Activated CD8-positive, alpha-beta memory T cell treated with anti-CD3 and anti-CD28 coated beads, Interleukin-2, amount 50 U/mL, for 4 hours (primary cell): ENCODE measurements at places on chromosomes 13 and 19.
A peak's percentile ranks its signal among the peaks of the same experiment; 100 is the strongest.

GRCh38 chr13:35597451-35597850 is 121.0 kb upstream of the MAB21L1 start:
- no peak for DNase-seq

DNA sequence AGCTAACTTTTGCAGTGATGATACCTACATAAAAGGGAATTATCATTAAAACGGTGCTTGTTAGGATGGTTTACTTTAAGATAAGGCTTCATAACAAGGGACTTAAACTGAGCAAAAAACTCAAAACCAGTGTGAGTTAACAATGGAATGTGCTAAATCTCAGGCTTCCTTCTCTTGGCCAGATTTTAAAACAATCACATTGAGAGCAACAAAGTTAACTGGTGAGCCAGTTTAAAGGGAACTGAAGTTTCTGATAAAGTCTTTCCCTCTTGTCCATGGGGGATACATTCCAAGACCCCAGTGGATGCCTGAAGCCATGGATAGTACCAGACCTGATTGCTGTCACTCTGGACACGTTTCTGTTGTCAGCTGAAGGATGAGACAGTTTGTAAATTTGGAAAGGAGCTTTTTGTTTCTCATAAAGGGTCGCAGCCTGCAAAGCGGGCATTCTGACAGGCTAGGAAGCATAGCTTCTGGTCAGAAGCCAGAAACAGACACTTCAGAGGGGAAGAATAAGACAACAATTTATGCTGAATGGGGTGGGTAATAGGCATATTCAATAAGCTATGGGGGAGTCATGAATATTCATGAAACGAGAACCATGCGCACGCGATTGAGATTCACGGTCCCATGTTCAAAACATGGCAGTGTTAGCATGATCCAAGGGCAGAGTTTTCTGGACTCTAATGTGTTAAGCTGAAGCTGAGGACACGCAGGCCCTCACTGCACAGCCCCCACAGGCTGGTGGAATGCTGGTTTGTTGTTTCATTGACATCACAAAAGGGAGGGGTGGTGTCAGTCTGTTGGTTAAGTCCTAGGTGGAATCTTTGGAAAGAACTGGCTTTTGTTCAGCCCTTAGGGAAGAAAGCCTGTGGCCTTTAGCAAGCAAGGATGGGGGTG is 150.6 kb upstream of the RNF113B start:
- no peak for DNase-seq

GRCh38 chr13:100560498-100561157 is 28.0 kb downstream of the GGACT start:
- no peak for DNase-seq

DNA sequence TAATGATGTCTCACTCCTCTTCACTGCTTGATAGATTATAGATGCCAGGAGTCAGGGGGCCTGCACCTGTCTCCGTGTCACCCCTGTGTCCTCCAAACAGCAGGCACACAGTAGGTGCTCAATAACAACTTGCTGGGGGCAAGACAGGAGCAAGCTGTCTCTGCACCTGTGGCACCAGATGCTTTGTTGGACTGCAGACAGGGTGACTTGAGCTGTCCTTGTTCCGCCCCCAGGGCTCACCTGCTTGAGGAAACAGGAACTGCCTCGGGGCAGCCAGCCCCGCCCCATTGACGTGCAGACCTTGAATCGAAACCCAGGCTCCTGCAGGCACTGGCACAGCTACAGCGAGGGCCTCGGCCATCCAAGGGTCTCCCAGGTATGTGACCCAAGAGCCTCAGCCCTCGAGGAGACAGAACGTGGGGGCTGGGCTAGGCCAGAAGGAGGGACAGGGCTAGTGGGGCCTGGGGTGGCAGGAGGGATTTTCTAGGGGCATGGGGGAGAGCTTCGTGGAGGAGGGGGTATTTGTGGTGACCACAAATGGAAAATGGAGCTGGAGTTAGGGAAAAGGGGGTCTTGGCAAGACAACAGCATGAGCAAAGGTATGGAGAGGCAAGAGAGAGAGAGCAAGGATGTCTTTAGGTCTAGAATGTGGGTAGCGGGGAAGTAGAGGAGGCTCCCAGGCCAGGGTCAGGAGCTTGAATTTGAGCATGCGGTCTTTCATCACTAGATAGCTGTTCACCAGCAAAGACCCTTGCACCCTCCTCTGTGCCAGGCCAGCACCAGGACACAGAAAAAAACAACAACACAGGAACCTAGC is at the start of gene HSH2D:
HSH2D (plus strand) TSS at position 287 of the 817 bp plus-strand sequence. CDS start 5,066 bp downstream, outside the sequence.
- DNase-seq, result peak; percentile 77

GRCh38 chr19:17687857-17688784 is at the start of gene UNC13A:
Gene UNC13A, minus strand, starts transcription at chr19:17688354. Its CDS starts 155 bp downstream, at chr19:17688199.
- DNase-seq, result peak; percentile 38

GRCh38 chr19:6718741-6719539 is 1.5 kb downstream of the C3 start:
- no peak for DNase-seq

DNA sequence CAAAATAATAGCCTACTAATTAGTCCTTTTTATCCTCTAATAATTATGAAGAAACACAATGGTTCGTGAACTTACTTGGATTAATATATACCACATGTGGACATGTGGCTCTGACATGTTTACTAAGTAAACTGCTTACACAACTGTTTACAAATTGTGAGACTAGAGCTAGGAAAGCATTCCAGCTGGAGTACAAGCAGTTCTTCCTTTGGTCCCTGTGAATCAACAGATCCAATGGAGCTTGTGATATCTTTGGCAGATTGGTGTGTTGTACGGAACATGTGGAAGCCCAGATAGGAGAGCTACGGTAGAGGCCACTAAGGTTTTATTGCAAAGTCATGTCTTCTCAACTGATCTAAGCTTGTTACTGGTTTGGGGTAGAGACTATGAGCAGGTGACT is 145.5 kb upstream of the SPRY2 start:
- no peak for DNase-seq

DNA sequence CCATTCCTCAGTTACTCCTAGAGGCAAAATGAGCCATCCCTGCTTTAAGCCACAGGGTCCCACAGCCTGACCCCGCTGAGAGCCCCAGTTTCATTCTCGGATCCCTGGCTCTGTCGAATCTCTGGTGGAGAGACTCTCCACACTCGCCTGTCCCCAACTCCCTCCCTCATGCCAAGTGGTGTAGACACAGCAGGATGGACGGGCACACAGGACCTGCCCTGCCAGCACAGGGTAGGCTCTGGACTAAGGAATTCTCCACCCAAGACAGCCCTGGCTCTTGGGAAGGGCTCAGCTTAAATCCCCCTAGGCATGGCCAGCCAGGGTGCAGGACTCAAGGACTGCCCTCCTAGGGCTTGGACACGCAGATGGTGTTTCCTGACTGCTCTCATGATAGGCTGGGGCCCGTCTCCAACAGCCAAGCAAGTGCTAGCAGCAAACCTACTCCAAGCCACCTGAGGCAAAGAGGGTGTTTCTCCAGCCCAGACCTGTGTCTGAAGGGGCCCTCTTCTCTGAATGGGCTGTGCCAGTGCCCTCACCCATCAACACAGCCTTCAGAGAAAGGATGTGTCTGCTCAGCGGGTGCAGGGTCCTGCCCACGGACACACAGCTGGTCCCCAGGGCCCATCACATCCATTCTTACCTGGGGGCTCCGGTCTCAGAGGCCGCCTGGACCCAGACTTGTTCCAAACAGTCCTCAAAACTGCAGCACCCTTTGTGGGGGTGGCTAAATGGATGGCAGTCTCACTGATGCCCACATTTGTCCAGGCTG is 65.3 kb downstream of the PEPD start:
- peak; percentile 3 for DNase-seq

- no peak for DNase-seq
These were observed 23.3 kb downstream of the COMMD6 start for GRCh38 chr13:75514080-75514995.

DNA sequence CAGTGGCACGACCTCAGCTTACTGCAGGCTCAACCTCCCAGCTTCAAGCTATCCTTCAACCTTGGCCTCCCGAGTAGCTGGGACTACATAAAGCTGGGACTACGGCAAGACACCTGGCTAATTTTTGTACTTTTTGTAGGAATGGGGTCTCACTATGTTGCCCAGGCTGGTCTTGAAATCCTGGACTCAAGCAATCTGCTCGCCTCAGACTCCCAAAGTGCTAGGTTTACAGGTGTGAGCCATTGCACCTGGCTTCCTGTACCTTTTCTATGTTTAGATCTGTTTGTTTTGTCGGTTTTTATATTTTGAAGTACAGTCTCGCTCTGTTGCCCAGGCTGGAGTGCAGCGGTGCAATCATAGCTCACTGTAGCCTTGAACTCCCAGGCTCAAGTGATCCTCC is 17.5 kb upstream of the TICAM1 start:
- DNase-seq, result no peak

DNA sequence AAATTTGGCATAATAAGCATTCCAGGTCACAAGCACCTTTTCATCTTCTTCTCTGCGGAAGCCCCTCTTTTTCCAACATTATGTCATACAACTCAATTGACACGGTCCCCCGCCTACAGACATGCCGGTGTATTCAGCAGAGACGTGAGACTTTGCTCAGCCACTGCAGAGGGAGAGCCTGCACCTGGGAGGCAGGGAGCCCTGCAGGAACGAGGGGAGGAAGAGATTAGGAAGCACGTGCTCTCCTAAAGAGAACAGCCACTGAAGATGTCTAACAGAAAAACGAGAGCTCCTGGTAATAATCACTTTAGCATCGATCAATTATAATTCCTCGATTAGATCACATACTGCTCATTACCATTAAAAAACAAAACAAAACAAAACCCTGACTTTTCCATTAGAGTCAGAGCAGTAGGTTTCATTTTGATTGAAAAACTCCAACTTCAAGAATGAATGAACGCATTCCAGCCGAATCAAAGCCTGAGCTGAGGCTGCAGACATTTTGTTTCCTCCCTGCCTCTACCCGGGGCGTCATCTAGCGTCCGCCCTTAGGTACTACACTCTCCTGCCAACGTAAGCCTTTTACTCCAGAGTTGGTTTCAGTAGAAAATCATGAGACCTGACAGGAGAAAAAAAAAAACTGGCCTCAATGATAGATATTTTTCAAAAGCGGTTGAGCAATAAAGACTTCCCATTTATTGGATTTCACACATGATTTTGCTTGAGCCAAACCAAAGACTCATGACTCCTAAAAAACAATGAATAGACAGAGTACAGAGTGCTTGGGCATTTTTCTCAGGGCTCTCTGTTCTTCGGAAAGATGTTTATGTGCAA is 194.5 kb downstream of the KATNAL1 start:
- peak; percentile 80 for DNase-seq

- no peak for DNase-seq
These were observed 200.3 kb downstream of the LMO7 start for GRCh38 chr13:75836441-75836840.

DNA sequence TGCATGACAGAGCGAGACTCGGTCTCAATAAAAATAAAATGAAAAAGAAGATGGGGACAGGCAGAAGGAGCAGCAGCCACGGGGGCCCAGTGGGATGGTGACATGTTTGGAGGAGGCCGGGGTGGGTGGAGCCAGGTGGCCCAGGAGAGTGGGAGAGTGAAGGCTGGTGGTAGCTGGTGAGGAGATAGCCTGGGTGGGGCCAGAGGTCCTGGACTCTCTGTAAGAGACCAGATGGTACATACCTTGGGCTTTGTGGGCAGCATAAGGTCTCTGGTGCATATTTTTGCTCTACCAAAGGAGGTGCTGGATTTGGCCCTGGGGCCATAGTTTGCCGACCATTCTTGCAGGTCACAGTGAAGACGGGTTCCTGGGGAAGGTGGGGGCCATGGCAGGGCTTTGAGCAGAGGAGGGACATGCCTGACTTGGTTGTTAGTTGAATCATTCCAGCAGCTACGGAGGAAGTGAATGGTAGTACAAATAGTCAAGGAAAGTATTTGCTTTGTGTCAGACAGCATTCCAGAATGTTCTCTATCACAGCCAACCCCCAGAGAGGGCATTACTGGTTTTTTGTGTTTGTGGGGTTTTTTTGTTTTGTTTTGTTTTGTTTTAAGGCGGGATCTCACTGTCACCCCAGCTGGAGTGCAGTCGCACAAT is 69.1 kb downstream of the ARHGEF18 start:
- DNase-seq, result no peak

- DNase-seq, result no peak
These were observed 184.4 kb downstream of the TSHZ3 start for GRCh38 chr19:31164791-31165251.

- no peak for DNase-seq
These were observed 6.6 kb downstream of the ZNF146 start for GRCh38 chr19:36221474-36221873.

- no peak for DNase-seq
These were observed 67.7 kb downstream of the EPSTI1 start for GRCh38 chr13:42924344-42924743.

DNA sequence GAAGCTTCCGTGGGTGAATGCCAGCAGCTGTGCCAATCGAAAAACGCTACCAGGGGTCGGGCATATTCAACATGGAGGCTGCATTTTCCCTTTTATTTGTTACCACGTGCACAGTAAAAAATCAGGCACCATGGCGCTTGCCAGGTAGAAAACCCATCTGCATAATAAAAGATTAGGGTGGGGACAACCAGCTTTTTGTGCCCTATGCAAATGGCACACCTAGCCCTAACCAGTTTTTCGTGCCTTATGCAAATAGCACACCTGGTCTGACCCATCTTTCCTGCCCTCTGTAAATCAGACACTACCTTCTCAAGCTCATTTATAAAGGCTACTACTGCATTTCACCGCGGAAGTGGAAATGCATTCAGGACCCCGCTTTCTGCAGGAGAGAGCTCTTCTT is 62.1 kb upstream of the FREM2 start:
- no peak for DNase-seq

GRCh38 chr13:77533875-77534788 is 1.4 kb upstream of the SCEL start:
- no peak for DNase-seq

GRCh38 chr19:50873056-50873455 is at the start of gene KLK2:
Gene KLK2, plus strand, starts transcription at chr19:50873439. Its CDS starts 35 bp downstream, at chr19:50873474.
- no peak for DNase-seq

- DNase-seq, result no peak
These were observed 21.6 kb downstream of the TCF3 start for GRCh38 chr19:1630811-1631210.

DNA sequence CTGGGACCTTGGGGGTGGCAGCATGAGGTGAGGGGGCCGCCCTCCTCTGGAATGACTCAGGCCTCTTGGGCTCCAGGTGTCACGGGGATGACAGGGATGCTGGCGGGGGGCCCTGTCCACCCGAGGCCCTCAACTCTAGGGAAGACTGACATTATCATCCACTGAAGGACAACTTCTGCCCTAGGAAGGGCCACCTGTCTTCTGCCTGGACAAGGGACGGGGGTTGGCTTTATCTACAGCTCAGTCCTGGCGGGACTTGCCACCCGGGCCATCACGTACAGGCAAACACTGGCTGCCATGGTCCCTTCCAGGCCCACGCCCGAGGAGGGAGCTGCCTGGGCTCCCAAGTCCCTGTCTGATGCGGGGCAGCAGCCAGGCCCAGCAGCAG is 130.7 kb downstream of the STK24 start:
- no peak for DNase-seq
